ENCODE measurements at places on chromosomes 4 and X.

DNA sequence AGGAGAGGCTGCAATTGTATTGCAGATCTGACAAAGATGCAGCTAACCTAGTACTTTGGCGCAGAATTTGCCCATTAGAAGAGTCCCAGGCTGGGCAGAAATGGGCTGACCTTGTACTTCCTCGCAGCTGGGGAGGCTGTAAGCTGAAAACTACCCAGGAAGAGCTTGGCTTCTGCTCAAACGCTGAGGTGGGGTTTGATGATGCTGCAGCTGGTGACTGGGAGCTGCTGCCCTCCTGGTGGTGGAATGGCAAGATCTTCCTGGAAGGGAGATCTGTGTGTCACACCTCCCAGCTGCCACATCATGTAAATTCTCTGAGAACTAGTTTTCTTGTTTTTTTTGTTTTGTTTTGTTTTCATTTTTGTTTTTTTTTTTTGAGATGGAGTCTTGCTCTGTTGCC lies 17.4 kb downstream of the CCNG2 start:
- DNase-seq = no peak

DNA sequence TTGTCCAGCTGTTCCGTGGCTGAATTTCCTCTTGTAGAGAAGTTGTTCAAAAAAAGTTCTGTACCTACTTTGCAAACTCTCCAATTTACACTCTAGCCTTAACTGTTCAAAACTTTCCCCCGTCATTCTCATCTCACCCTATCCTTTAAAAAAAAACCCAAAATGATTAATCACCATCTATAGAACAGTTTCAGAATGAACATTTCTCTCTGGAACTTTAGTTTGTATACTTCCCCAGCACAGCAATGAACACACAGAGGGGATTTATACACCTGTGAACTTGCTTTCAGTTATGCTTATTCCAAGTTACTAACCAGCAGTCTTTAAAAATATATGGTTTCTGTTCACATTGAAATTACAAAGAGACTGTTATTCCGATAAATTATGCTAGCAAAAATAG lies 1.2 kb downstream of the GEMIN8 start:
- no peak for DNase-seq

DNA sequence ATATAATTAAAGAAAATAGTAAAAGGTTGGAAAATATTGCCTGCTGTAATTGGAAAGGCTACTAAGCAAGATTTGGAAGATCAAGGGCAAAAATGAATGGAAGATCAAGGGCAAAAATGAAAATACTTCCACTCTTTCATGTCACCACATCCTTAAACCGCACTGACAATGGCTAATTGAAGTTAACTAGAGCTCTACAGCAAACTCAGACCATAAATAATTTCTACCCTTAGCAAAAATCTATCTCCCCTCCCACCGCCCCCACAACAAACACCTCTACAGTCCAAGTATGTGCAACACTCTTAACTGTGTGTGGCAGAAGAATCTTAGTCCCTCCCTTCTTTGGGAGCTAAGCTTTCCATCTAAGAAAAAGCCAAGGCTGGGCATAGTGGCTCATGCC lies 27.1 kb downstream of the ATP11C start:
- no peak for DNase-seq

DNA sequence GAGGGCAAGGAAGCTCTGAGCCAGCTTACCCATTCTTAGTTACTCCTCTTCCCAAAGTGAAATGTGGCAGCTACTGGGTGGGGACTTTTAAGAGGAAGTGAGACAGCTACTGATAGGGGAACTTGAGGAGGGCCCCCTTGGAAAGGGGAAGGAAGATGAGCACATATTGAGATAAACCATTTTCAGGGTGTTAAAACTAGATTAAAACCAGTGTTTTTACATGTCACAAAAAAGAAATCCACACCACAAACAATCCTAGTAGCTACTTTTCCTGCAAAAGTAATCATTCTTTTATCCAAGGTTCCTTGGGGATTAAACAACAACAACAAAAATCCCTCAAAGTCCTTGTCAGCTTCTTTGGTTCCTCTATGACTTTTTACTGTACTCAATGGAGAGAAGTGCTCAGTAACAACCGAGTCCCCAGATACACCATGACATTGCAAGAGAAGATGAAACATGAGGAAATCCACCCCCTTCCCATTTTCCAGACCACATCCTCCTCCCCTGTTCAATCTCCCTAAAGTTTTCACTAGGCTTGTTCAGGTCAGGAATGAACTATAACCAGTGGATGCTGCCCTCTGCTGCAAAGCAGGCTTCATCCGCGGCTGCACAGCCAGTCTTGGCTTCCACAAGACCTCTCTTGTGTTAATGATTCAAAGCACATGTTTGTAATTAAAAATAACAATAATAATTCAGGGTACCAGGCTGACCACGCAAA lies 113.5 kb upstream of the TMEM164 start:
- peak; percentile 13 for DNase-seq

DNA sequence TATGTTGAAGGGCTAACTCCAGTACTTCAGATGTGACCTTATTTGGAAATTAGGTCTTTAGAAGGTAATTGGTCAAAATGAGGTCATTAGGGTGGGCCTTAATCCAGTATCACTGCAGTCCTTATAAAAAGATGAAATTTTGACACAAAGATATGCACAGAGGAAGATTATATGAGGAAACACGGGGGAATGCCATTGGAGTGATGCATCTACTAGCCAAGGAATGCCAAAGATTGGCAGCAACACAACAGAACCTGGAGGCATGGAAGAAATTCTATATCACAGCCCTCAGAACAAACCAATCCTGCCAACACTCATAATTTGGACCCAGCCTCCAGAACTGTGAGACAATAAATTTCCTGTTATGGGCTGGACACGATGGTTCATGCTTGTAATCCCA lies 17.6 kb downstream of the TRIM61 start:
- no peak for DNase-seq

DNA sequence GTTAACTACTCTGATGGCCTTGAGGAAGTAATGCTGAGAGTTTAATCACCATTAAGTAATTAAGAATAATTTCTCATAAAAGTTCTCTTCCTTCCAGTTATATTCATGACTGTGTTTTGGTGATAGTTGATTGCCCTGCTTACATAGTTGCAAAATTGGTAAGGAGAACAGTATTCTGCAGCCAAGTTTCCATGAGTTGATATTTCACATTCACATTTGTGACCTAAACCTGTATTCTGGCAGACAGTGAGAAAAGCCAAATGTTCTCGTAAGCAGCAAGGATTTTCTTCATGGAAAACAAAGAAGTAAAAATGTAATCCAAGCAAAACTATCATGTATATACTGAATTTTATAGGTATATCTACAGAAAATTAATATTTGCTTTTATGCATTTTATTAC lies 187.8 kb upstream of the NUDT6 start:
- DNase-seq = no peak

- no peak for DNase-seq
These were observed 182.0 kb upstream of the NEIL3 start for GRCh38 chr4:177127658-177128057.

DNA sequence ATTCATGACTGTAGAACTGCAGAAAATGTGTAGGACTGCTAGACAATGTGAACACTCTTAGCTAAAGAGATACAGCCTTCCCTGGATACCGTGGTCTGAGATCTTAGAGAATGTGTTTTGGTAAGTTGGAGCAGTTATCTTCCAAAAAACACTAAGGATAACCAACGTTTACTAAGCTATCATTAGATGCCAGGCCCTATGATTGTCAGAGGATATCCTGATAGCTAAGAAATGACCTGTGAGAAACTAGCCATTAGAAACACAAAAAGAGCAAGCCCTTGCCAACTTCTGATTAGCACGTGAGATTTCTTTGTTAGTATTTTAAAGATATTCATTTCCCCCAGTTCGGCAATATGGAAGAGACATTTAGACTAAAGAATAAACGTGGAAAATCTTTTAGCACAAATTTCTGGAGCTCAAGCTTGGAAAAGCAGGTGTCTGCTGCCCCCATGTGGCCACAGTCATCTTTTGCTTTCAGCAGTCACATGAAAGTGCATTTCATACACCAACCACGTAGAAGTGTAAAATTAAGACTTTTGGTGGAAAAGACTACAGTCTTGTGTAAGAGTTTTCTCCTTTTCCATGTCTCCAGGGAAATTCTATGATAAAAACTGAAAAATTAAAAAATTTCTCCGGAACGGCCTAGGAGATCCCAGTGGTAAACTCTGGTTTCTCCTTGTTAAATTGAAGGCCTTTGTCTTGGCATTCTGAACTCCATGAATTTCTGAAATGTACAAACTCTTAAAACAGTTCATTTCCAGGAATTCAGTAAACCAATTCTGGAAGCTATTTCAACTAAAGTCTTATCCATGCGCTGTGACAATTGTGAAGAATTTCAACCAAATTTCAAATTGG lies 136.4 kb downstream of the ZNF674 start:
- peak; percentile 68 for DNase-seq

DNA sequence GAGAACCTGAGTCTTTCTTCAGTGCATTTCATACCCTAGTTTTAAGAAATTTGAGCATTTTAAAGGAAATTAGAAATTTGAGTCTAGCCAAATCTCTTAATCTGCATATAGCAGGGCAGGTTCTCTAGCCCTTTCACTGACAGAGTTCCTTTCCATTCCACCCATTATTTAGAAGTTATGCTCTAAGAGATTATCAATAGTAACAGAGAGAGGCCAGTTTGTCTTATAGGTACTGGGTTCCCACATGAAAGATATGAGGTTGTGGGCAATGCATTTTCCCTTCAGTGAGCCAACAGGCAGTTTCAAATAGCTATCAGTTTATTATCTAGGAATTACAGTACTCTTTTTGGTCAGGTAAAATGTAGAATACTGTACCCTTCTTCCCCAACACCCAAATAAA lies 7.3 kb upstream of the GALNT7 start:
- no peak for DNase-seq
